CD14-positive monocyte (primary cell): ENCODE measurements at places on chromosomes 1 and 21. TPM values are rescaled to one million over a fixed set of nuclear protein-coding genes. Genes with fewer than 3 reads are reported as not detected.

The AMY2A gene
- polyA plus RNA-seq = not detected in 2 replicates

DNA sequence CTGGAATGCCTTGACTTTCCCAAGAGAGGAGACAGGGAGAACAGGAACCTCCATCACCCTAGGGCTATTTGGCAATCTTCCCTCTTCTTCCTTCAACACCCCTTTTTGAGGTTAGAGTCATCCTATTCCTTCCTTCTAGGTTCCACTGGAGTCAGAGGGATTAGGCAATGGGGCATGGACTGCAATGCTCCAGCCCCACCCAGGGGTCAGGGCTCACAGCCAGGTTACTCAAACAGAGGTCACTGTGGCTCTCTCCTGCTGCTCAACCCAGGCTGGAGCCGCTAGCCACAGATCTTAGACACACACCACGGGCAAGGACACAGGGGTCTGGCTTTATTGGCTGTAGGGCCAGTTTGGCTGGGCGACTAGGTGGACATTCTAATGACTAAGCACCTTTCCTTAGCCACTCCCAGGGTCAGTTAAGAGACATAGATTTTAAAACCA lies 145.5 kb upstream of the NRIP1 start:
- peak; percentile 95 for DNase-seq
- no peaks in the 10 kb centered on the region for H3K27me3 ChIP-seq
- no peaks in the 10 kb centered on the region for H3K36me3 ChIP-seq
- H3K4me3 ChIP-seq = no peak overlapping the region
- H3K27ac ChIP-seq = peak overlapping the region; percentile 42

The TCP10L gene
- 0.41 TPM for polyA plus RNA-seq

DNA sequence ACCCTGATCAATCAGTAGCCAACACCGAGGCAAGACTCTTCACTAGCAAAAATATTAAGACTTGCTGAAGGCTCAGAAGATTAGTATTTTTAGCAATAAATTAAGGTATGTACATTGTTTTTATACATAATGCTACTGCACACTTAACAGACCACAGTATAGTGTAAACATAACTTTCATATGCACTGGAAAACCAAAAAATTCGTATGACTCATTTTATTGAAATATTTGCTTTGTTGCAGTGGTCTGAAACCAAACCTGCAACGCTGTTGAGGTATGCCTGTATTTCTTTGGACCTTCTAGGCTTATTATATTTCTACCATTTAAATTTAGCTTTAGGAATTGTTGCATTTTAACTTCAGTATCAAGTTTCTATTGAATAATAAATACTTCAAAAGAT lies 65.8 kb upstream of the BCL9 start:
- no peaks in the 10 kb centered on the region for H3K4me1 ChIP-seq
- H3K27me3 ChIP-seq = no peaks in the 10 kb centered on the region
- no peak for DNase-seq
- H3K27ac ChIP-seq = no peak overlapping the region
- no peaks in the 10 kb centered on the region for H3K36me3 ChIP-seq

DNA sequence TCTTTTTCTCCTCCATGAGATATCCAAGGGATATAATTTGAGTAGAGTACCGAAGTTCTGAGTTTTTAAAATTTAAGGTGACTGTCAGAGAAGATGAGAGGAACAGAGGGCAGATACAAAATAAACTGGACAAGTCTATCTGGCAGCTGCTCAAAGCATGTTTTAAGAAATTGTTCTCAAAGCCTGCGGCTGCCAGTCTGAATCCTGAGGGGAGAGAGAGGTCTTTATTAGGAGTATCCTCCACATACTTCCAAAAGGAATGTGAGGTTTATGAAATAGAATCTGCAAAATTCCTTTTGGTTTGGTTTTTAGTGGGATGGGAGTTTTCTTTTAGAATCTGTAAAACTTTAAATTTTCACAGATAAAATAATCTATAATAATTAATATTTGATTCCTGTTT lies 41.3 kb downstream of the TTC13 start:
- no peaks in the 10 kb centered on the region for H3K27me3 ChIP-seq
- no peak for DNase-seq
- H3K4me3 ChIP-seq = no peak overlapping the region

The ITLN1 gene
- 1.6 TPM for polyA plus RNA-seq

DNA sequence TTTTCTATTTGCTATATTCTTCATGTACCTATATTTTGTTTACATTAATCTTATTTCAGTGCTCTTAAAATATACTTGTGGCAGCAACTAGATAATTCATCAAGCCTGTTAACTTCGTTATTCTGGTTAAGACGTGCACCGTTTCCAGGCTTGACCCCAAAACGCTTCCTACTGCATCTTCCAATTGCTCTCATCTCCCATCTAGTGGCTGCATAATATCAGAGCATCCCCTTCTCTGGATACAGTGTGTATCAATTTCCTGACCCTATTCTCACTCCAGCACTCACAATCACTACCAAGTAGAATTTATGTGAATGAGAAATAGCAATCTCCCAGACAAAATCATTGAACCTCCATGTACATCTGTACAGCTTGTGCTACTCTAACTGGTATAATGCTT lies 1280.3 kb upstream of the B3GALT2 start:
- no peak for DNase-seq
- H3K36me3 ChIP-seq = no peaks in the 10 kb centered on the region
- no peaks in the 10 kb centered on the region for H3K4me1 ChIP-seq
- H3K27me3 ChIP-seq = no peaks in the 10 kb centered on the region
- no peak overlapping the region for H3K4me3 ChIP-seq
- H3K27ac ChIP-seq = no peak overlapping the region

The SELL gene
- polyA plus RNA-seq = 96.8 and 153 TPM in 2 replicates

The LCE2C gene
- polyA plus RNA-seq = not detected

DNA sequence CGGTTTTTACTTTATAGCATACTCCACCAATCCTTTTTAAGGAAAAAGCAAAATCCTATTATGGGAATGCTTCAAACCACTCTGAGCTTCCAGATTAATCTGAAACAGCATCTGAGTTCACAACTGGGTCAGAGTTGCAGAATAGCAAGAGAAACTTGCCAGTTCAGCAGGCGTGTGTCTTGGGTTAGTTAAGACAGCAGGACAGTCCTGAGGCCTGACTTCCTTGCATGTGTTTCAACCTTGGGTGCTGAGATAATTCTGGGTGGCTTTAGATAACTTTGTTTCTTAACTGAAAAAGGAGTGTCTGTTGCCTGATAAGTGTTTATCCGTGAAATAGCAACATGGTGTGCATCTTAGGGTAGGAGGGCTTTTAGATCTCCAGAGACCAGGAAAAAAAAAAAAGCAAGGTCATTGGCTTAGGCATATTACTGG lies 169.2 kb downstream of the DHRS3 start:
- H3K27me3 ChIP-seq = no peaks in the 10 kb centered on the region
- no peak overlapping the region for H3K27ac ChIP-seq

- no peak overlapping the region for H3K4me3 ChIP-seq
- H3K36me3 ChIP-seq = no peaks in the 10 kb centered on the region
- peaks cover 54% of the 10 kb centered on the region for H3K4me1 ChIP-seq
Observed at GRCh38 chr1:203271018-203271743, 34.1 kb upstream of the BTG2 start.

- H3K4me1 ChIP-seq = no peaks in the 10 kb centered on the region
- no peak overlapping the region for H3K27ac ChIP-seq
- DNase-seq = no peak
- no peaks in the 10 kb centered on the region for H3K36me3 ChIP-seq
Observed at GRCh38 chr1:193366764-193367507, 180.5 kb upstream of the B3GALT2 start.

- DNase-seq = peak; percentile 2
- H3K4me1 ChIP-seq = no peaks in the 10 kb centered on the region
- no peak overlapping the region for H3K27ac ChIP-seq
- no peaks in the 10 kb centered on the region for H3K36me3 ChIP-seq
- no peak overlapping the region for H3K4me3 ChIP-seq
- H3K27me3 ChIP-seq = peaks cover 23% of the 10 kb centered on the region
Observed at GRCh38 chr1:110554871-110555801, 36.2 kb upstream of the KCNA10 start.

The POU3F1 gene
- polyA plus RNA-seq = not detected in 2 replicates

The TNFRSF25 gene
- polyA plus RNA-seq = 0.33 TPM

- no peak overlapping the region for H3K27ac ChIP-seq
- H3K36me3 ChIP-seq = no peaks in the 10 kb centered on the region
- DNase-seq = no peak
- no peaks in the 10 kb centered on the region for H3K4me1 ChIP-seq
- no peaks in the 10 kb centered on the region for H3K27me3 ChIP-seq
- H3K4me3 ChIP-seq = no peak overlapping the region
Observed at GRCh38 chr1:238485057-238485911, 594.6 kb upstream of the ZP4 start.

- no peaks in the 10 kb centered on the region for H3K36me3 ChIP-seq
- no peaks in the 10 kb centered on the region for H3K27me3 ChIP-seq
- no peak overlapping the region for H3K27ac ChIP-seq
- DNase-seq = no peak
Observed at GRCh38 chr1:3986686-3987218, 86.7 kb upstream of the C1orf174 start.

DNA sequence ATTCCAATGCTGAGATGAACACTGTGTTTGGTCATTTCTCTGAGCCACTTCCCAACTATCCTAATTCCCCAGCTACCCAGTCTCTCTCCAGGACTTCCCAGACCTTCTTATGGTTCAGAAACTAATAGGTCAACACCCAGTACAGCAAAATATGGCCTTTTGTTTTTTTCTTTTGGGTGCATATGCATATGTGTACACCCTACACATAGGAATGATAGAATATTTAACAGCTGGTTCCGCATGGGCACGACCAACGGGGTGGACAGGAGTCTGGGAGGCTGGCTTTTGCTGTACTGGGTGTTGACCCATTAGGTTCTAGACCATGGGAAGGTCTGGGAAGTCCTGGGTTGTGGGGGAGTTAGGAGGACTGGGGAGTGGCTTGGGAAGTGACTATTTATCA lies 143.9 kb downstream of the MRPS6 start:
- no peaks in the 10 kb centered on the region for H3K27me3 ChIP-seq
- no peak for DNase-seq
- no peak overlapping the region for H3K27ac ChIP-seq
- no peaks in the 10 kb centered on the region for H3K4me1 ChIP-seq

GRCh38 chr21:44051462-44051941 lies 39.4 kb downstream of the TRAPPC10 start:
- peaks cover 98% of the 10 kb centered on the region for H3K36me3 ChIP-seq
- H3K27me3 ChIP-seq = no peaks in the 10 kb centered on the region
- H3K4me1 ChIP-seq = no peaks in the 10 kb centered on the region

The ZYG11A gene
- not detected in 2 replicates for polyA plus RNA-seq

DNA sequence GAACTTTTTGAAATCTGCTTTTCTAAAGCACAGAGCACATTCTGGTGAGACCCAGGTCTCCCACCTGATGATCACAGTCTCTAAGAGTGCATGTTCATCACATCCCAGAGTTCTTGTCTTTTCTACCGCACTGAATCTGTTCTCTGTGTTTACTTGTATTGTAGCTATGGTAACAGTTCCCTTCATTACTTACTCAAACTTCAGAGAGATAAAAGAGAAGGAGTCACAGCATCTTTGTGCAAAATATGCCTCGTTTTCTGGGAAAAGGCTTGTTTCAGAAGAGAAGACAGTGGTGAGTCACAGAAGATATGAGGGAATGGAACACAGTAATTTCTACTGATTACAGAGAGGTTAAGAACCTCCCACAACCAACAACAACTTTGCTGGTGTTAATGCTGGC lies 580.6 kb downstream of the PLA2G4A start:
- no peak for DNase-seq
- H3K4me1 ChIP-seq = no peaks in the 10 kb centered on the region
- no peak overlapping the region for H3K27ac ChIP-seq
- H3K4me3 ChIP-seq = no peak overlapping the region
- H3K27me3 ChIP-seq = no peaks in the 10 kb centered on the region

DNA sequence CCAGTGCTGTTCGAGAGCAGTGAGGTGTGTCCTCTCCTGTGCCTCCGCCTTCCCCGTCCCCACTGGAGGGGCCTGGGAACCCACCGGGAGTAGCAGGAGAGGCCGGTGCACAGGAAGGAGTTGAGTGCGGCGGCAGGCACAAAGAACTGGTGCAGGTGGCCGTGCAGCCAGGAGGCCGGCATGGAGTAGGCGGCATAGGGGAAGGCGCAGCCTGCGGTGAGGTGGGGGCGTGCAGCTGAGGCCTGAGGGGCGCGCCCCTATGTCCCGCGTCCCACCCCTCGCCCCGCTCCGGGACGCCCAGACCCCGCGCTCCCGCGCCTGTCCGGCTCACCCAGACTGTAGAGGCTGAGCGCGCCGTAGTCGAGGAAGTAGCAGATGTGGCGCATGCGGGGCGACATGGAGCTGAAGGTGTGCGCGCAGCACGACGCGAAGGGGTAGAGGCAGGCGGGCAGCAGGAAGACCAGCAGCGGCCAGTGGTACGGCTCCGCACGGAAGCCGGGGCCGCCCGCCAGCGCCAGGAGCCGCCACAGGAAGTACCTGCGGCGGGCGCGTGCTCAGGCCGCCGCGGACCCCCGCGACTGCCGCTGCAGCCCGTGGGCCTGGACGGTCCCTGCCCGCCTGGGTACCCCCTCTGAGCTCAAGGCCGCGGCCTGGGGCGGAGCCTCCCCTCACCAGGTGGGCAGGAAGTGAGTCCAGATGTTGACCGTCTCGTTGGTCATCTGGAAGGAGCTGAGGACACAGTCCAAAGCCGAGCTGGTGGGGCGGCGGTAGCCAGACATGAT lies 2.2 kb downstream of the PAQR6 start:
- peaks cover 27% of the 10 kb centered on the region for H3K36me3 ChIP-seq
- peaks cover 31% of the 10 kb centered on the region for H3K27me3 ChIP-seq
- no peak overlapping the region for H3K4me3 ChIP-seq

GRCh38 chr1:117615474-117615873 lies 9.6 kb downstream of the TENT5C start:
- no peak overlapping the region for H3K4me3 ChIP-seq
